ENCODE measurements at places on chromosomes 12 and 14.

DNA sequence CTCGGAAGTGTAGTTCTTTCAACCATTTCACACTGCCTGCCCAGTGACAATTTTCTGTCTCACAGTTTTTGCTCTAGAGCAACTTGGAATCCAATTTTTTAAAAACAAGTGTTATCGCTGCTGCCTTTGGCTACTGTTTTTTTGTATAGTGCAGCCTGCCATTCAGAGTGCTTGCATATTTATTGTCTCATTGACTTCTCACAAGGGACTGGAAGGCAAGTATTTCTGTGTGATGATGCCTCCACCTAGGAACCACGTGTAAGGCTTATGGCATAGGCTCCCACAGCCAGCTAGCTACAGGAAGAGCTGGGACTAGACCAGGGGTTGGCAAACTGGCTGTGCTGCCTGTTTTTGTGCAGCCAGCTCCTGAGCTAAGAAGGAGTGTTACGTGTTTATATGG, 903 bp downstream of the PARPBP start:
- peak overlapping the region; percentile 91 for H3K4me3 ChIP-seq
- H3K4me1 ChIP-seq = peaks cover 9% of the 10 kb centered on the region
- no peaks in the 10 kb centered on the region for H3K27me3 ChIP-seq
- no peak for ATAC-seq
- H3K36me3 ChIP-seq = peaks cover 39% of the 10 kb centered on the region

DNA sequence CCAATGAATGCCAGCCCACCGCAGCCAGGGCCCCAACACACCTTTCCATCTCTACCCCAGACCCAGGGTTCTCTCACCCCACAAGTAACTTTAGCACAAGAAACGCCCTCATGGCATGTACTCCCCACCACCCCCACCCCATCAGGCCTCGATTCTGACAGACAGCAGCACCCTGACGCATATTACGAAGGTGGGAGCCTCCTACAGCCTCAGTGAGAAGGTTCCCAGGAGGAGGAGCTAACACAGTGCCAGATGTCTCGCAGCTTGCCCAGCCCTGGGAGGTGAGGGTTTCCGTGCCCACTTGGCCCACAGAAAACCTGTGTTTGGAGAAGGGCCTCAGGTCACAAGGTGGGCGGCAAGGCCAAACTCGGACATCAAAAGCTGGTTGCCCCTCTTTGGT, 32.4 kb downstream of the CCDC88C start:
- H3K4me1 ChIP-seq = peaks cover 47% of the 10 kb centered on the region
- peaks cover 26% of the 10 kb centered on the region for H3K36me3 ChIP-seq
- peak overlapping the region; percentile 37 for H3K4me3 ChIP-seq
- no peaks in the 10 kb centered on the region for H3K27me3 ChIP-seq
- peak overlapping the region; percentile 54 for H3K27ac ChIP-seq

DNA sequence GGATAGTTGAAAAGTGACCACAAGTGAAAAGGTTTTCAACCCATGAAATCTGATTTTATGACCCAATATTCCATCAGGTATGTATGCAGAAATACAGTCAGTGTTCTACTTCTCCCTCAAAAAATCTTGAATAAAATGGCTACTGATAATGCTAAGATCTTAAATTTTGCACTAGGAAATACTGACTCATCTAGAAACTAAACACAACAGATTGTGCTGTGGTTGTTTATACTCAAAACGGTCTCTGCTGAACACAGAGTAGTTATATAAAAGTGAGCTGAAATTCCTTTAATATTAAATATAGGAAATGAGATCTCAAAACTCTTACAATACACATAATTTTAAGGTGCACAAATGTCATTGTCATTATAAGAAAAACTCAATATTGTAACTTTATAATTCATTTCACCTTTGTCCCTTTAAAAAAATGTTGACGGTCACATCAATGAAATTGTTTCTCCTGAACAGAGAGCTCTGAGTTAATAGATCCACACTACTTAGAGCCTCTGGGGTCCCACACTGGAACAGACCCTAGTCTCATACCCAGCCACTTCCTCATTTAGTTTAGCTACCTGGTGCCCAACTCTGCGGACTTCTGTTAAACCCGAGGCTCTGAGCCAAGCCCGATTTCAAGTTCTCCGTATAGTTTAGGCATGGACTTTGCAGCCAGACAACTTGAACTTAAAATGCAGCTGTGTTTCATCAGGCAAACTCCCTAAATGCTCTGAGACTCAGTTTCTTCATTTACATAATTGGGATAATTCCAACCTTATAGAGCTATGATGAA, 9.3 kb downstream of the COCH start:
- peak; percentile 16 for ATAC-seq
- no peaks in the 10 kb centered on the region for H3K36me3 ChIP-seq
- no peaks in the 10 kb centered on the region for H3K4me1 ChIP-seq
- no peak overlapping the region for H3K27ac ChIP-seq

GRCh38 chr12:53624956-53625355, 1.2 kb downstream of the ATF7 start:
- peaks cover 29% of the 10 kb centered on the region for H3K4me1 ChIP-seq
- peaks cover 31% of the 10 kb centered on the region for H3K36me3 ChIP-seq
- H3K4me3 ChIP-seq = peak overlapping the region; percentile 97
- no peak for ATAC-seq
- no peaks in the 10 kb centered on the region for H3K27me3 ChIP-seq

GRCh38 chr12:101172316-101172715, 37.7 kb downstream of the SLC5A8 start:
- no peak for ATAC-seq
- no peaks in the 10 kb centered on the region for H3K36me3 ChIP-seq
- H3K4me1 ChIP-seq = no peaks in the 10 kb centered on the region
- H3K4me3 ChIP-seq = no peak overlapping the region
- H3K27me3 ChIP-seq = peaks cover 7% of the 10 kb centered on the region
- no peak overlapping the region for H3K27ac ChIP-seq

DNA sequence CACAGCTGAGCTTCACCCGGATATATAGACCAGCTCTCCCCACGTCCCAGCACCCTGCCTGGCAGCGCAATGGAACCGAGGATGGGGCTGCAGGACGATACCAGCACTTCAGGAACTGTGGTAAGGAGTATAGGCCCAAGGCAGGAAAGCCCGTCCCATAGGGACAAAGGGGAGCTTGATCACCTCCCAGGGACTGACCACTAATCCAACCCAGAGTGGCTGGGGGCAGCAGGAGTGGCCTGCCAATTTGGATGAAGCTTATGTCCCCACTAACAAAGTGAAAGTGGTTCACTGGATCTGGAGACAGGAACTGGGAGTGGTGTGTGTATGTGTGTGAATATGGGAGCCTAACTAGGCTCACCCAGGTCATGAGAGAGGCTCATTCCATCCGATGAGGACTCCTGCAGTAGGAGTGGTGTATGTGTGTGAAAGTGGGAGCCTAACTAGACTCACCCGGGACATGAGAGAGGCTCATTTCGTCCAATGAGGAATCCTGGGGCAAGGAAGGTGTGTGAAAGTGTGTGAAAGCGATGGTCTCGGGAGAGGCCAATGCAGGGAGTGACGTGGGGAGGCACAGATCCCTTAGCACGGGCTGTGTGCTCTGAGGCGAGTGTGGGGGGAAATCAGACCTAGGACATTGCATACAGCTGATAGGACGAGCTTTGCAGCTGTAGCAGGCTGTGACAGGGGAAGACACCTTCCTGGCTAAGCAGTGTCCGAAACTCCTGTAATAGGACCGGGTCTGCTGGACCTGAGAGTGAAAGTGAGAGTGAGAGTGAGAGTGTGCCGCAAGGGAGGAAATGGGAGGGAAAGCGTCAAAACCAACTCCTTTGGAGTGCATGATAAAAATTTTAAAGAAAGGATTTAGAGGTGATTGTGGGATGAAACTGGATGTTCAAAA, 25.7 kb downstream of the KLRK1 start:
- H3K27ac ChIP-seq = no peak overlapping the region
- no peaks in the 10 kb centered on the region for H3K4me1 ChIP-seq
- H3K36me3 ChIP-seq = no peaks in the 10 kb centered on the region
- ATAC-seq = peak; percentile 73
- no peaks in the 10 kb centered on the region for H3K27me3 ChIP-seq

DNA sequence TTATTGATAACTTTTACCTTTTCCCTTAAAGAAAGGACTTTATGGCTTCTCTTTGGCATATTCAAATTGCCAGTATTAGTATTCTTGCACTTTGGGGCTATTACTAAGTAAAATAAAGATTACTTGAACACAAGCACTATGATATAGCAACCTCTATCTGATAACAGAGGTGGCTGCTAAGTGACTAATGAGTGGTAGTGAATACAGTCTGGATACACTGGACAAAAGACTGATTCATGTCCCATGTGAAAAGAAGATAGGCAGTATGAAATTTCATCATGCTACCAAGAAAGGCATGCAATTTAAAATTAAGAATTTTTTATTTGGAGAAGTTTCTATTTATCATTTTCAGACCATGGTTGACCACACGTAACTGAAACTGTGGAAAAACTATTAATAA, 399.9 kb downstream of the FSCB start:
- H3K27me3 ChIP-seq = no peaks in the 10 kb centered on the region
- no peak overlapping the region for H3K4me3 ChIP-seq
- ATAC-seq = no peak
- H3K4me1 ChIP-seq = no peaks in the 10 kb centered on the region
- H3K36me3 ChIP-seq = no peaks in the 10 kb centered on the region

GRCh38 chr12:105288311-105288996, 42.0 kb upstream of the C12orf75 start:
- no peak overlapping the region for H3K27ac ChIP-seq
- H3K36me3 ChIP-seq = no peaks in the 10 kb centered on the region
- H3K4me1 ChIP-seq = no peaks in the 10 kb centered on the region
- H3K27me3 ChIP-seq = peaks cover 23% of the 10 kb centered on the region
- no peak overlapping the region for H3K4me3 ChIP-seq

- no peaks in the 10 kb centered on the region for H3K36me3 ChIP-seq
- H3K4me3 ChIP-seq = no peak overlapping the region
- H3K27ac ChIP-seq = no peak overlapping the region
- H3K27me3 ChIP-seq = peaks cover 32% of the 10 kb centered on the region
Observed at GRCh38 chr12:21881965-21882364, 59.3 kb downstream of the ABCC9 start.

- no peaks in the 10 kb centered on the region for H3K27me3 ChIP-seq
- peaks cover 56% of the 10 kb centered on the region for H3K4me1 ChIP-seq
- peaks cover 34% of the 10 kb centered on the region for H3K36me3 ChIP-seq
Observed at GRCh38 chr14:95487669-95488084, 28.8 kb downstream of the SYNE3 start.

Measured in activated T-helper 17 cell treated with anti-CD3 and anti-CD28 coated beads, Interleukin-2, amount 50 U/mL, for 72 hours (primary cell).